ENCODE measurements at places on chromosomes 3 and 15.

DNA sequence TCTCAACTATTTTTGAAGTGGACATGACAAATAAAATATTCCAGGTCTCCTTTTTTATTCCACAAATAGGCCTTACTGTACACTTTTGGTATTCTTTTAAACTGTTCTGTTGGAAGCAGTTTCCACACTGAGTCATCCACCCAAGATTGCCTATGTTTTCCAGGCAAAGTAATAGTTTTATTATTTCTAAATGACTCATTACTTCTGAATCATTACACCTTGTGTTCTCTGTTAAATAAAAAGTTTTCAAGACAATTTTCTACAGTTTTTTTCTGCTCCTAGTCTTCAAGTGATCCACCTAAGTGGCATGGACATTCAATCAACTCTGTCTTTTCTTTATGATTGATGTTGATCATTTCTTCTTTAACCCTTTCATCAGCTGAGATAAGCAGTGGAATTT is 26.5 kb downstream of the PPP2R3A start:
- no peak for DNase-seq

DNA sequence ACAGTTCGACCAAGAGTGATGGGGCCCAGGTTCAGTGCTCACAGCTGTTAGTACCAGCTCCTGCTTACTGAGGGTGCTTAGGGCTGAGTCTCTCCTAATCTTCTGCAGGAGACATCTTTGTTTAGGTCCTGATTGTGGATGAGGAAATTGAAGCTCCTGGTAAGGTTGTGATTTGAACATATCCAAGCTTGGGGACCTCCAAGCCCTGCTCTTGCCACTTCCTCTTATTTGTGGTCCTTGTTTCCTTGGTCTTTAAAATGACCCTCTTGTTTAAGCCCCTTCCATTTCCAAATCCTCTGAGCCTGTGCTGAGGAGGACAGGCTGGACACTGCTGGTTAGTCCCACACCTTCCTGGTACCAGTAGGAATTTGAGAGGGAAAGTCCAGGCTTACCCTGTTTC is 87.0 kb downstream of the EEFSEC start:
- peak; percentile 40 for DNase-seq

DNA sequence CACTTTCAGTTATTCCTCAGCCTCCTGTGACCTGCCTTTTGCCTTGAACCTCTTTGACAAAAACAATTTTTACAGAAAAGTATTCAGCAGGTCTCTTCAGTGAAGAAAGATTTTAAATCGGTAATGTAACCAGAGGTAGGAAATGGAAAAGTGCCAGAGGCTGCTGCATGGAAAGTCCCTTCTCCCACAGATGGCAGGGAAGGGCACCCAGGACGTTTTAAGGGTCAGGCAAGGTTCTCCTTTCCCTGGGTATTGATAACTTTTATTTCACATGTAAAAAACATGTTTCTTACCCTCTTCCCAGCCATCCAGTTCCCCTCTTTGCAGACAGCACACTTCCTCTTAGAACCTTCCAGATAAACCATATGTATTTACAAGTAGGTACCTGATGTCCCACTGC is 185.6 kb downstream of the OR4M2 start:
- DNase-seq, result no peak

GRCh38 chr3:170585008-170585936 is 603 bp downstream of the SLC7A14 start:
- no peak for DNase-seq

DNA sequence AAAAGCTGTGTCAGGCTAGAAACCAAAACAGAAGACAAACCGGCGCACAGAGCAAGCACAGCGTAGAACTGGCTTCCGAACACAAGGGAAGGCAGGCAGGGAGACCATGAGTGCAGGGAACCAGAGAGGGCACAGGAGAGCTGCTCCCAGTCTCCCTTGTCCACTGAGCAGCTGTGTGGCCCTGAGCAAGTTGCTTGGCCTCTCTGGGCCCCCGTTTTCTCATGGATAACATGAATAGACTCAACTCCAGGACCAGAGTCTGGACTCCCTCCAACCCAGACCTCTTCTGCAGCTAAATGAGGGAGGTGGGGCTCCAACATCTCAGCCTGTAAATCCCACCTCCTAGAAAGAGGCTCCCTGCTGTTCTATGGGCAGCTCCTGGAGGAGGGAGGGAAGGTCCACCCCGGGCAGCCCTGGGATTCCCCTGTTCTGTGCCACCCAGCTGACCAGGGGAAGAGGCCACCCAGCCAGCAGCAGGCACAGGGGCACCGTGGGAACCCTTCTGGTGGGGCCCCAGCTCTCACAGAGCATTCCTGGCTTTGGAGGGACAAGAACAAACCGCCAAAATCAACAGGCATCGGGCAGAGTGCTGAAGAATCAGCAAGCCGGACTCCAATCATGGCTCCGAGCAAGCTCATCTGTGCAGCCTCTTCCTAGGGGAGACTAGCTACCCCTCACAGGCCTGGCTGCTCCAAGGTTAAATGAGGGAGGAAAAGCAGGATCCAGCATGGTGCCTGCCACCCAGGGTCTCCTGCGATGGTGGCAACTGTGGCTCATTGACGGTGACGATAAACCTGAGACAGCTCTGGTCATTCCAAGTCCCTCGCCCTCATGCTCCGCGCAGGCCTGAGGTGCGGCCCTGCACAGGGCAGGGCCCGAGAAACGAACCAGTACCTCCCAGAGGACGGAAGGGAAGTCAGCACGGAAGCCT is 15.1 kb downstream of the XXYLT1 start:
- no peak for DNase-seq

DNA sequence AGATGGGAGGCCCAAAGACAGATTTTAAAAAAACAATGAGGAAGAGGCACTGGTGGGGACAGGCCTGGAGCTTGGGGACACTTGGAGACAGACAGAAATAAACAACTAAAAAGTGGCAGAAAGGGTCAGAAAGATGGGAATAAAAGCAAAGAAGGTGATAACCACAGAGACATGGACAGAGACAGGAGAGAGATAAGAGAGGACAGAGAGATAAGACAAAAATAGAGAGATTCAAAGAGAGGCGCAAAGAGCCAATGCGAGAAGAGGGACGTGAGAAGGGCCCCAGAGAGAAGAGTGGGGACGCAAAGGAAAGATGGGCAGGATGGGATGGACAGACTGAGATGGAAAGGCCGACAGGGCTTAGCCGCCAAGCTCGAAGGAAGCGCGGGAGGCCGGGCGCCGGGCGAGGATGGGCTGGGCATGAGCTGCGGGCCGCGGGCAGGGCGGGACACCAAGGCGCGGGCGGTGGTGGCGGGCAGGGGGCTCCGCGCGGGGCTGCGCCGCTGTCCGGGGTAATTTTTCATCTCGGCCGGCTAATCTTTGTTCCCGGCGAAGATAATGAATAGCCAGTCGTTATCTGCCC is 3.1 kb upstream of the GATA2 start:
- DNase-seq, result no peak

GRCh38 chr3:12444582-12445471 is 39.5 kb upstream of the TSEN2 start:
- no peak for DNase-seq

- DNase-seq, result no peak
Observed at GRCh38 chr3:145815707-145816413, 345.1 kb downstream of the PLOD2 start.

DNA sequence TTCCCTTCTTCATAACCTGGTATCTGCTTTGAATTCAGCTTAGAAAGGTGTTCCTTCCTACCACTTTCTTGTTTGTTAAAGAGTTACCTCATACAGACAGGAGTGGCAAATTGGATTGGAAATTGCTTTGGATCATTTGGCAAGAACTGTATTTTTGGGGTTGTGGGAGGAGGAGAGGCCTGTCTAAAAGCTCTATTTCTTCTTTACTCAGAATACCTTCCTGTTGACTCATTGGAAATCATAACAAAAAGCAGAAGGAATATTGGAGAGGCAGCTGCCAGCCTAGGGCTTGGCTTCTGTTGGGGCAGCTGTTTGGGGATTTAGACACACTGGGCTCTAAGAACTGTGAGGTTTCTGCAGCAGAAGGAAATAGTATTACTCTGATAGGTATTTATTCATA is 14.2 kb downstream of the IQGAP1 start:
- DNase-seq, result peak; percentile 95

DNA sequence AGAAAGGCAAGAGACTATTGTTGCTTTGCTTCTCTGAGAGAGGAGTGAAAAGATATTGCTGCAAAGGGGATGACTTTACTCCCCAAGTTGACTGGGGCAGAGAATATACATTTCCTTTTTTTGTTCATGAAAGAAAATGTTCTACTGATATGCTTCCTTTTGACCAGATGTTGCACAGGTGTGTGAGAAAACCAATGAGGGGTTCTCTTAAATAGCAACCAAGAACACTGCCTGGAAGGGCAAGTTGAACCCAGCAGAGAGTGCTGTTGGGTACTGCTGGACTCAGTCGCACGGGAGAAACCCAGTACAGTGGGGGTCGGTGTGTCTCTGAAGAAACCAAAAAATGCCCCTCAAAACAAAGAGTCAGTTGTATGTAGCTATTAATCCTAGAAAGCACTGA is 101.2 kb downstream of the CHST2 start:
- no peak for DNase-seq

GRCh38 chr3:177197727-177198460 is 612 bp upstream of the TBL1XR1 start:
- DNase-seq, result no peak

DNA sequence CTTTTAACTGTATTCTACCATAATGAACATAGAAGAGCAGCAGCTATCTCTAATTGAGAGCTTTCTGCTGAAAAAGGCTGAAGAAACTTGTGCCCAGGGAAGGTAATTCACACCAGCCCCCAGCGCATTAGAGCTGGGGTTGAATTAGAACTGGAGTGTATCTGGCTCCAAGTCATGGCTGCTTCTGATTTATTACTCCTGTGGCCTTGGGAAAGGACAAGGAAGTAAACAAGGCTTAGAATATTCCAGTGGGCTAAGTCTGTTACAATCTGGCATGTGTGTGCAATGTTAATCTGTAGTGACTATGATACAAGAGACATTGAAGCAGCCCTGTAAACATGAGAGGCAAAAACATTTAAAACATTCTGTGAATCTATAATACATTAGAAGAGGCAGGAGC is 18.1 kb downstream of the CPA3 start:
- no peak for DNase-seq

GRCh38 chr3:12347301-12347700 is 58.4 kb downstream of the PPARG start:
- DNase-seq, result no peak

- DNase-seq, result no peak
Observed at GRCh38 chr3:156685752-156686151, 11.4 kb downstream of the TIPARP start.

- no peak for DNase-seq
Observed at GRCh38 chr15:47726399-47726823, 9.1 kb downstream of the SEMA6D start.

GRCh38 chr15:62934236-62934971 is 108.1 kb upstream of the TPM1 start:
- DNase-seq, result no peak

- no peak for DNase-seq
Observed at GRCh38 chr3:140285380-140285779, 350.4 kb downstream of the CLSTN2 start.

- no peak for DNase-seq
Observed at GRCh38 chr15:98419173-98419780, 229.1 kb upstream of the IGF1R start.

- DNase-seq, result no peak
Observed at GRCh38 chr15:42728560-42728959, 8.4 kb downstream of the CDAN1 start.

GRCh38 chr15:81221449-81221848 is 24.8 kb downstream of the IL16 start:
- no peak for DNase-seq

All from MV-4-11 (cell line).